ENCODE measurements at places on chromosomes 3 and 15.

DNA sequence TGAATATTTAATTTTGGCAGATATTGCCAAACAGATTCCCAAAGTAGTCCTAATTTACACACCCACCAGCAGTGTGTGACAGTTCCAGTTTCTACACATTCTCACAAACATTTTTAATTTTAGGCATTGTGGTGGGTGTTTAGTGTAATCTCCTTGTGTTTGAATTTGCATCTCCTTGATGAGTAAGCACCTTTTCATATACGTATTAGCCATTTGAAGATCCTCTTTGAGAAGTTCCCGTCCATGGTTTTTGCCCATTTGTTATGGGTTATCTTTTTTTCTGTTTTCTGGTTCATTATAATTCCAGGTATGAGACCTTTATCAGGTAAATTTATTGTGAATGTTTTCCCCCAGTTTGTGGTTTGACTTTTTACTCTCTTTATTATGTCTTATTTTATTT, 2.3 kb upstream of the TM4SF19 start:
- DNase-seq, result no peak

DNA sequence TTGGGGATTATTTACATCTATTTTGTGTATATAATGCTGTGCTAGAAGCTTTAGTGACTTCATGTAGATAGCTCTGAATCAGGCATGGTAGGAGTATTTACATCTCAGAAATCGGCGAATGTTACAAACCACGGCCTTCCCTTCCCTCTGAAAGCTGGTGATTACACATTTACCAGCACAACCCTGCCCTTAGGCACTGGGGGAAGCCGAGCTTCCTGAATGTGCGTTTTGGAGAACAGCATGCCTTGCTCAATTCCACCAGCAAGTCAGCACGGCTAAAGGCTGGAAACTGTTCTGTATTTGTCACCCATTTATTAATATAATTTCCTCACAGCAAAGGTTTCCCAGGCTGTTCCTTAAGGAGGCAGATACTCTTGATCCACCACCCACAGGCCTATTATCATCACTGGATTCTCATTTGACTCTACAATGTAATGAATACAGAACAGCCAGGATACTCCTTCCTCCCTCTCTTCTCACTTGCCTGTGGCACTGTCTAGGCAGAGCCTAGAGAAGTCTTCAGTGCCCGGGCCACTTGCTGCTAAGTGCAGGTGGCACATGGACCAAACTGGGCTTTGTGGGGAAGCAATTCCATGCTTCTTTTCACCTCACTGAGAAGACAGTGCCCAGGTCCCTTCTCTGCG, 55.2 kb upstream of the CACNA2D3 start:
- no peak for DNase-seq

DNA sequence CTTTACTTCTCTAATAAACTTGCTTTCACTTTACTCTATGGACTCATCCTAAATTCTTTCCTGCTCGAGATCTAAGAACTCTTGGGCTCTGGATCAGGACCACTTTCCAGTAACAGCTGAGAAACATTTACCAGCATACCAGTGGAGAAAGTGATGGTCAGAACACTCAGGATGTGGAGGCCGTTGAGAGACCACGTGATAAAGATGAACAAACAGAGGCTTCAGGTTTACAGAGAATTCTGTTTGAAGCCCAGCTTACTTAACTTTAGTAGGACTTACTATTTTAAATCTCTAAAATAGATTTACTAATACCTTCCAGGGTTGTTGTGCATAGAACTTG, 57.0 kb downstream of the FRMD4B start:
- no peak for DNase-seq

DNA sequence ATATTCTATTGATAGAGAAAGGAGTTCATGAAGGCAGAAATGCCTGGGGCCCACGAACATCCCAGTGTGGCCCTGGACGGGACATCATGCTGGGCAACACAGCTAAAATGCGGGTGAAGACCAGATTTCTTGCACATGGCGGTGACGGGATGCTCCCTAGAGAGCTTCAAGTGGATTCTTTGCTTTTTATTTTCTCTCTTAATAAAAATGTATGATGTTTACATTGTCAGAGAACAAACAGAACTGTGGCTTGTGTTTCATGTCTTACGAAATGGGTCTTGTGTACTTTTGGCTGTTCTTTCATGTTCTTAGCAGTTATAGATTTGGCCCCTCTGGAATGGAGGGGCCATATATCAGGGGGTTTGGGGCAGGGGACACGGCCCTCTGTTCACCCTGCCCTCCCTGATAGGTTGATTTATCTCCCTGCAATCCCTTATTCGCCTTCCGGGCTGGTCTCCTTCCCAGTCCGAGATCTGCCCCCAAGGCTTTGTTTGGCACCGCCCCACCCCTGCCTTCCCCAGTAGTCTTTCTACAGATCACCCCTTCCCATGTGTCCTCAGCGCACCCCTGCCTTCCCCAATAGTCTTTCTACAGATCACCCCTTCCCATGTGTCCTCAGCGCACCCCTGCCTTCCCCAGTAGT, 68.7 kb upstream of the CGNL1 start:
- DNase-seq, result no peak

DNA sequence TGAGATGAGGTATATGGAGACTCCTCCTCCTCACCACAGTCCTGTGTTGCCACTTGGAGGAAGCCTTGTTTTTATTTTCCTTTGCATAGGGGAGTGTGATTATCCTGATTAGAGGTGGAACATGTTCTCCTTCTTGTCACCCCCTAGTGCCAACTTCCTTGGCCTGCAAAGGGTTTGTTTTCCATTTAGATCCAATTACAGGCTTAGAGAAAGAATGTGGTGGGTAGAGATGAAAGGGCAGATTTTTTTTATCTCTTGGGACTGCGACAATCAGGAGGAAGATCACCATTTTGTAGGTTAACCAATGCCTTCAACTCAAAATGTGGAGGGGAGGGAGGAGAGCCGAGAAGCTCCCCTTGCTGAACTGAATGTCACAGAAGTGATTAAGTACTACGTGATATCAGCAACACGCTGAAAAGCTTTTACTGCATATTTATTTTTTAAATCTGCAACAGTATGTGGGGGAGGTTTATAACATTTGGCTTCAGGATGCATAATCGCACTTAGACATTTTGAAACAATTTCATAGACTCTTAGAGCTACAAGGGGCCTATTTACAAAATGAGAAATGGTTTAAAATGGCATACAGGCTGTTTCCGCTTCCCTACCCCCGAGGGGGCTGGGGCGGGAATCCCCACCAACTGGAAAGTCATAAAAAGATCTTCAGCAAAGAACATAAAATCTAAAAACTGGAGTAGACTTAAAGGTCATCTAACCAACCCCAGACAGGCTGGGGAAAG, 2.4 kb downstream of the LMCD1 start:
- no peak for DNase-seq

GRCh38 chr15:62262305-62262941, 97.3 kb upstream of the C2CD4B start:
- DNase-seq, result no peak

GRCh38 chr15:94080416-94080815, 150.9 kb upstream of the MCTP2 start:
- DNase-seq, result no peak

GRCh38 chr3:171156401-171157010, 130.0 kb upstream of the SLC2A2 start:
- no peak for DNase-seq

DNA sequence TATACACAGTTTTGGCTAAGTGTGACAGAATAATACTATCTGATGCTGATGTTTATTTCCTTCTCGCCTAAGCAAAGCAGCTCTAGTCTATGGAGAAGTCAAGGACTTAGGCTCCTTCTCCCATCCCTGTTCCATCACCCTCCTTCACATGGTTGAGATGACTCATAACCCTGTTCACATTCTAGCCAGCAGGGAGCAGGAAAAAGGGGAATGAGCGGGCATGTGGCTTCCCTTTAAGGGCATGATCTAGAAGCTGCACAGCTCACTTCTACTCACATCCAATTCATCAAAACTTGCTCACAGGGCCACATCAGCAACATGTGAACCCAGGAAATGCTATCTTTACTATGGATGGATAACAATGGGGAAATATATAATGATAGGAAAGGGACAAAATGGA, 40.9 kb downstream of the CBLB start:
- no peak for DNase-seq

DNA sequence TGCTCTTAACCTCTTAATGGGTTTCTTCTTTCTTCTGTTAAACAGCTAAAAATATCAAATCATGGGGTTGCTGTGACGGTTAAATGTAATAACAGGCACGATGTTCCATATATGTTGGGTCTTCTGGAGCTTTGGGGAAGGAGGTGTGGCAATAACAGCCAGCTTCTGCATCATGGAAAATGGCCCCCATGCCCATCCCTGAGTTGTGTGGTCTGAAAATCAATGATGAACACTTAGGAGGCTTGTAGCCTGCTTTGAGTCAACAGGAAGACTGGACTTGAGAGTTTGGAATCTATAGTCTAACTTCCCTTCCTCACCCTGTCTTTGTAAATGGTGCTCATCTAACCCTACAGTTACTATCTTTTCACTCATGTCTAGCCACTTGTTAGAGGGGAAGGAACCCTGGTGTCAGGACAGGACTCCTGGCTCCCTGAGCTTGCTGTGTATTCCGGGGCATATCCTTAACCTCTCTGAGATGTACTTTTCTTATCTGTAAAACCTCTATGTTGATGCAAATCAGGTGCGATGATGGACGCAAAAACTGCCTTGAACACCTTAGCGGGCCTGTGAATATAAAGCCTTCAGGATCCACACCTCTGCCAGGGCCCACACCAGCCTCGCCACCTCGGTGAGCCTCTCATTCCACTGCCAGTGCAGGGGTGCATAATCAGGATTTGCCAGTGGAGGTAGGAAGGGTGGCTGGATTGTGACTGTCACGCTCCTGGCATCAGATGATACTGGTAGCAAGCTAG, 27.5 kb downstream of the SMAD3 start:
- no peak for DNase-seq

- DNase-seq, result peak; percentile 32
Measured at GRCh38 chr3:33074217-33075067, 22.5 kb downstream of the GLB1 start.

DNA sequence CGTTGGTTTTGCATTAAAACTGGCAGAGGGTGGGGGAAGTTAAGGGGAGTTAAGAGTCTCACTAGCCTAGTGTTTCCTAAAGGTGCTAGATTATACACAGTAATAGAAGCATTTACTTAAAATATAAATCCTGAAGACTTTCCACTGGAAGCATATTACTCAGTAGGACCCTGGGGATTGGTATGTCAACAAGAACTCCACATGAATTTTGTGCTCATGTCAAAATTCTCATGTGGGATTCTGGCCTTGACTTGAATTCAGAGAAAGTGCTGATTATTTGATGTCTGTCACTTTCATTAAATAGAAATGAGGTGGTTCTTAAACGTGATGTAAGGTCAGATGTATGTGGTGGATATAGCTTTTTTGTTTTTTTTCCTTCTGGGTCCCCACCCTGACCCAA, 997.2 kb downstream of the TUSC7 start:
- DNase-seq, result no peak

- DNase-seq, result no peak
Measured at GRCh38 chr3:53103397-53104296, 26.6 kb downstream of the RFT1 start.

- no peak for DNase-seq
Measured at GRCh38 chr3:100277255-100277800, 16.5 kb downstream of the TBC1D23 start.

- no peak for DNase-seq
Measured at GRCh38 chr15:78641749-78642275, 802 bp upstream of the CHRNB4 start.

DNA sequence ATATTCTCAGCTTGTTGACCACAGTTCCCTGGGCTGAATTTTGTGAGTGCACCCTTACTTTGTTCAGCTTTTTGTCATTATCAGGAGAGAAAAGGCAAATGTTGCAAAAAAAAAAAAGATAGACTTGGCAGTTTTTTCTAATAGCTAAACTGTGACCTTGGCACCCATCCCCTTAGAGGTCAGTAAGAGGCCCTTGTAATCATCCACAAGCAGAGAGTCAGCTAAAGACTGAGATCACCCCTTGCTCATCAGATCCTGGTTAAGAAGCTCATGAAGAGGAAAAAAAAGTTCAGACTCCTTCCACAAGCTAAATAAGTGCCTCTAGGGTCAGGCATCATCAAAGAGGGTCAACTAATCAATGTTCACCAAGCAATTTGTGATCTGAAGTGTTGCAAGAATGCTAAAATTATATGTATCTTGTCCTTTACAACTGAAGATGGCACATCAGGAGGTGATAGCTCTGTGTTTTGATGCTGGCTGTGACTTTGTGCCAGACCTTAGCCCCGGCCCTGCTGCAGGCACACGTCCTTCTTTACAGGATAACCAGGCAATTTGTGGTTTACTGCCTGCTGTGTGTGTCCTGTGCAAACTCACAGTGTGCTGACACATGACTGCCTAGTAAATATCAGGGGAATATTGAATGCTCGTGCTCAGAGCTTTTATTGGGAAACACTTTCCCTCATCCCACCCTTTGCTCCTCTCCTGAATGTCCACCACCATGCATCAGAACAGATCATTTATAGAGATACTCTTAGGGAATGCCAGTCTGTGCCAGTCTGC, 262.9 kb downstream of the IL5RA start:
- DNase-seq, result no peak

DNA sequence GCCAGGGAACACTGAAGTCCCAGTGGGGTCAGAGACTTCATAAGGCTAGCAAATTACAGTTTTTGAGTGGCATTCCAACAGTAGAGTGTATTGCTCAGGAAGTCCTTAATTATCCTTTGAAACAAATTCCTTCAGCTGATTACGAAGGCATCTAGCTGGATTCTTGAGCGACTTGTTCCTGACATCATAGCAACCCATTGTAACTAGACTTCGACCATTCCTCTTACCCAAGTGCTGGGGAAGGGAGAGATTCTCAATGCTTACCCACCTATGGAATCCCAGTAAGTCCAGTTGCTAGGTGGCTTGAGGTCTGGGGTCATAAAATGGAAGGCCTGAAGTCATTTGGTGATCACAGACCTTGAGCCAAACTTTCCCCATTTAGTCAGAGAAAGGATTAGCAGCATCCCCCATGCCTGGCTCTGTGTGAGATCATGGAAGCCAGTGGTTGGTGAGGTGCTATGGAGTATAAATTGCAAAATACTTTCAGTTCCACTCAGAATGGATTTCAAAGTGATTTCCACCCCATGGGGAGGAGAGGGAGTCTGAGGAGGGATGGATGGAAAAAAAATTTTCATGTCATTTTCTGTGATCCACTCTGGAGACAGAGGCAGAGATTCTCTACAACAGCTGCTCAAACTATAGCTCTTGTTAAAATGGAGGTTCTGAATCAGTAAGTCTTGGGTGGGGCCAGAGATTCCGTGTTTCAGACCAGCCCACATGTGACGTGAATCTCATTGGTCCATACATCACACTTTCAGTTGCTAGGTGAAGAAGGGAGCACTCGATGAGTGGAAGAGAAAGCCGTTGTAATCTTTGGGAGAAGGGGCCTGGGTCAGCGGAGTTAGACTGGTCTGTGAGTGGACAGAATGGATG, 45.7 kb downstream of the CD86 start:
- no peak for DNase-seq

GRCh38 chr3:31197941-31198340, 303.5 kb upstream of the GADL1 start:
- DNase-seq, result no peak

DNA sequence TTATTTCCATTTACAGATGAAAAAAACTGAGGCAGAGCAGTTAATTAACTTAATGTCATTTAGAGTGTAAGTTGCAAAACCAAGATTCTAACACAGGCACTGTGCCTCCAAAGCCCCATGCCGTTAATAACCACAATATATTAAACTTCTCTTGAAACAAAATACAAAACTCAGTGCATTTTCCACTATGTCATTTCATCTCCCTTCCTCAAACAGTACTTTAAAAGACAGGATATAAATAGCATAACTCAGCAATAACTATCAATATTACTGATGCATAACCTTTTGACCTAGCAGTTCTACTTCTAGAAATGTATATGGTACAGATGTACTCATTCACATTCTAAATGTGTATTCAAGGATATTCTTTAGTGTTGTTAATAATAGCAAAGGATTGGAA, 5.1 kb upstream of the TASOR start:
- no peak for DNase-seq
